ENCODE measurements at places on chromosomes 3 and 15.

GRCh38 chr3:55405436-55405835 is 81.7 kb downstream of the WNT5A start:
- no peak for DNase-seq

DNA sequence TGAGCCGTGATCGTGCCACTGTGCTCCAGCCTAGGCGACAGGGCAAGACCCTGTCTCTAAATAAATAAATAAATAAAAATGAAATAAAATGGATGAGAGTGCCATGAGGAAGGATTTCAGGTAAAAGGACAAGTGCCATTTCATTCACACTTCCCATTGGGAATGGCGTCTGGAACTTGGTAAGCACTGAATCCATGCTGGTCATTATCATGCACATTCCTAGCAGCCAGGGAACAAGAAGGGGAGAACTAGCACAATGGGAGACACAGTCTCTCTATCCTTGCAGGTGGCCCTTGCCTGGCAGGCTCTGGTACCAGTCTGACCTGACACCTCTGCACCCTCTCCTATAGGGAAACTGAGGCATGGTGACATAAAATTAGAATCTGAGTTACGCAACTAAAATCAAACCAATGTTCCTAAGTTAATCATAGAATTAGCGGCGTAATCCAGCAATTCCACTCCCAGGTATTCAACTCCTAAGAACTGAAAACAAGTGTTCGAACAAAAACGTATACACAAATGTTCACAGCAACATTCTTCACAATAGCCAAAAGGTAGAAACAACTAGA is 70.8 kb upstream of the MFGE8 start:
- DNase-seq = no peak

DNA sequence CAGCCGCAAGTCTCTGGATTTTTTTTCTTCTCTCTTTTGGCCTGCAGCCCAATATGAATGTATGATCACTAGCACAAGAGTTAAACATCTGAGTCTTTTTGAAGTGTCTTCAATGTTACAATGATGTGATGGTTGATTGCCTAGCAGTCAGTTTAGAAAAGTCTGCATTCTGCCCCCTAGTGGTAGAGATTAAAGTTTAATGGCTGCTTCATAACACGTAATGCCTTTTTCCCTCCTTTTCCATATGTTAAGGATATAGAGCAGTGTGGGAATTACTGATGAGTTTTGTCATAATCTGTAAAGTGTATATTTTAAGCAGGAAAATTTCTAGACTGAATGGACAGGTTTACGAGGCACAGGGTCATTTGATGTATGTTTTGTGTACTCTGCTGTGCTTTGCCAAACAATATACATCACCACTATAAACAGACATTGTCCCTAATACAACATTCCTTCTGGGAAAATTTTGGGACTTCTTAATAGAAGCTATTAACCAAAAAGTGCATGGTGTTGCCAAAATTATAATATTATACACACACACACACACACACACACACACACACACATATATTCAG is 1038.5 kb upstream of the NR2F2 start:
- DNase-seq = no peak

GRCh38 chr3:171055336-171056178 is 29.0 kb upstream of the SLC2A2 start:
- no peak for DNase-seq

GRCh38 chr3:110944782-110945181 is 126.8 kb upstream of the NECTIN3 start:
- no peak for DNase-seq

- no peak for DNase-seq
Observed at GRCh38 chr3:152321955-152322377, 53.2 kb downstream of the MBNL1 start.

- no peak for DNase-seq
Observed at GRCh38 chr15:81024265-81024872, 23.6 kb downstream of the TLNRD1 start.

DNA sequence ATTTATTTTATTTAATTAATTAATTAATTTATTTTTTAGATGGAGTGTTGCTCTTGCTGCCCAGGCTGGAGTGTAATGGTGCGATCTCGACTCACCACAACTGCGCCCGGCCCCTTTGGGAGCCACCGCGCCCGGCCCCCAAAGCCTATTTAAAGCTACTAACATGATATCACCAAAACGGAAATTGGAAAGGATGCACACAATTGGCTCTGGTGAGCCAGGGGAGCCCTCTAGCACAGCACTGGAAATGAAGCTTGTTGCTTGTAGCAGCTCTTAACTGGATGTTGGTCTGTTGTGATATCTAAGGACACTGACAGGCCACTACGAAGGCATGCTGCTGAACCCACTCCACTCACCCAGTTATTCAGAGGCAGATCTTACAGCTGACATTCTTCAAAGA is 104.5 kb downstream of the IGF2BP2 start:
- DNase-seq = no peak

- no peak for DNase-seq
Observed at GRCh38 chr15:68618908-68619698, 40.3 kb downstream of the CORO2B start.

GRCh38 chr3:169118666-169119370 is 544.7 kb downstream of the MECOM start:
- DNase-seq = no peak

DNA sequence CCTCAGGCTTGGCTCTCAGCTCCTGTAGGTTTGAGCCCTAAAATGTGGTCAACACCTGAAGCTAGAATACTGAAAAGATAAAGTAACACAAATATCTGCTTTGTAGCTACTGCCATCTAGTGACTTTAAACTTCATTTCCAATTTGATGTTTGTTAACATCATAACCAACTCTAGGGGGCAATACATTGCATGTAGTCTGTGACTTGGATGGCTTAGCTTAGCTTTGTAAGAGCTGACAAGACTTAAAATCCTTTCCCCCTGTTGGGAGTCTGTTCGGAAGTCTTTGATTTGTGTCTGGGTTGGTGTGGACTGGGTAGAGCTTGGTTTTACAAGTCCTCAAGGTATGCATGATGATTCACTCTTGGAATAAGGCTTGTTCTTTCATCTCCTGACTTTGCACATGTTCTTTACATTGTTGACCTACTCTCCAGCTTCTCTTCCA is 51.7 kb downstream of the SCN11A start:
- DNase-seq = no peak

GRCh38 chr3:19171794-19172193 is 23.5 kb downstream of the KCNH8 start:
- no peak for DNase-seq

DNA sequence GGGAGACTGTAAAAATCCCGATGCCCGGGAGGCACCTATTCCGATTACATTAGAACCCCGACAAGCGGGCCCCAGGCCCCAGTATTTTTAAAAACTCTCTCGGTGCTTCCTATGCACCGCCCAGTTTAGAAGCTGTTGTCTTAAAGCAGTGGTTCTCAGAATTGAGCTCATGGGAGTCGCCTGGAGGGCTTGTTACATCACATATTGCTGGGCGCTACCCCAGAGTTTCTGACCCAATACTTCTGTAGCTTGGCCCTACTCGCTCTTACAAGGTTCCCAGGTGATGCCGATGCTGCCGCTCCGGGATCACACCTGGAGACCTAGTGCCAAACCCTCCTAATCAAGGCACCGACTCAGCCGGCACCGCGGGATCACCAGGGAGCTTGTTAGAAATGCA is 35.2 kb downstream of the CPN2 start:
- no peak for DNase-seq

DNA sequence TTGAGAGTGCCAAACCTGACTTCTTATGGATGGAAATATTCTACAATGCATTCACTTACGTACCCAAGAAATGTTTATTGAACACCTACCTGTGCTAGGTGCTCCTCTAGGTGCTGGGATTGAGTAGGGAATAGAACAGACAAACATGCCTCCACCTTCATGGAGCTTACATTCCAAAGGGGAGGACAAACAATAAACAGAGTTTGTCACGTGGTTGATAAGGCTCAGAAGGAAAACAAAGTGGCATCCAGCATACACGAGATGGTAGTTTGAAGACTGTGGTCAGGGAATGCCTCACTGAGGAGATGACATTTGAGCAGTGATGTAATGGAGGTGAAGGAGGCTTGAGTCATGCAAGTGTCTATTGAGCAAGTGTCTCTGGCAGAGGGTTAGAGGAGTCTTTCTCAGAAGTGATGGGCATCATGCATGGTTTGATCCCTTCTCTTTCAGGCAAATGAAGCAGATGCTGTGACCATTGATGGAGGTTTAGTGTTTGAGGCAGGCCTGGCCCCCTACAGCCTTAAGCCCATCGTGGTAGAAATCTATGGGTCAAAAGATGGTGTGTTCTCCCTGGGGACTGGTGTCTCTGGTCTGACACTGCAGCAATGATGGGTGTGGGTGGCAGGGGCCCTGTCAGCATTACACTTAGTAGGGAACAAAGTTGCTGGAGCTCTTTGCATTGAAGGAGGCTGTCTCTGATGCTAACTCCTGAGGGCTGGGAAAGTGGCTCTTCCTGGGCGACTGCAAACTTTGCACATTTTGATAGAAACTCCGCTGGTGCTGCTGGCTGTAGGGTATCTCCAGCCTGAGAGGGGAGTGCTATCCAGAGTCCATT is 29.7 kb upstream of the TOPBP1 start:
- DNase-seq = no peak

DNA sequence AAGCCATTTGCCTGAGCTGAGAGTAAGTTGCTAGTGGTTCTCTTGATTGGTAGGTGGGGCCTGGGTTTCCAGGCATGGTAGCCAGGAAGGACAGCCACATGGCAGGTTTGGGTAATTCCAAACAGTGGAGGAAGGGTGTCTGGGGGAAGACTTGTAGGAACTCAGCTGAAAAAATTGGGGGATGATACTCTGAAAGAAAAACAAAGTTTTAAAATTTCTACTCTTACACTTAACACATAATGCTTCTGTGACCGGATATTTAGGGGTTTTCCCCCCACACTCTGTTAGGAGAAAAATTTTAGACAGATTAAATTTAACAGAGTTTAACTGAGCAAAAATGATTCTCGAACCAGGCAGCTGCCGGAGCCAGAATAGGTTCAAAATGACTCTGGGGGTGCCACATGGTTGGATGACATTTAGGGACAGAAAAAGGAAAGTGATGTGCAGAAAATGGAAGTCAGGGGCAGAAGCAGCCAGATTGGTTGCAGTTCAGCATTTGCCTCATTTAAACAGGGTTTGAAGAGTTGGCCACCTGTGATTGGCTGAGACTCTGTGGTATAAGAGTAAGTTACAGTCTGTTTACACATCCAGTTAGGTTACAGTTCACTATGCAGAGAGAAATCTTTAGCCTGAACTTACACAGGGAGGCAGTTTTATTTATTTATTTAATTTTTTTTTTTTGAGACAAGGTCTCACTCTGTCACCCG is 8.1 kb downstream of the B2M start:
- DNase-seq = no peak

Measured in head of caudate nucleus (tissue), 42 donors.